ENCODE measurements at places on chromosomes 7 and 10. TPM values are rescaled to one million over a fixed set of nuclear protein-coding genes. Genes with fewer than 3 reads are reported as not detected.

Gene GDF2
- total RNA-seq: not detected

Gene NPFFR1
- not detected for total RNA-seq

Gene TMEM168
- 15.6 TPM for total RNA-seq

Gene MCM10
- 2.9 TPM for total RNA-seq

- DNase-seq: no peak
Measured at GRCh38 chr7:137006293-137006692, 137.8 kb downstream of the CHRM2 start.

GRCh38 chr7:1457059-1457948 lies 2.0 kb downstream of the MICALL2 start:
- no peak for DNase-seq

Measured in glomerular endothelial cell (primary cell).